ENCODE measurements at places on chromosomes 7 and 10. TPM values are rescaled to one million over a fixed set of nuclear protein-coding genes. Genes with fewer than 3 reads are reported as not detected.

GRCh38 chr7:157337316-157338149 is 729 bp downstream of the DNAJB6 start:
- H3K27me3 ChIP-seq = no peaks in the 10 kb centered on the region
- peaks cover 22% of the 10 kb centered on the region for H3K4me1 ChIP-seq
- H3K4me3 ChIP-seq = peak overlapping the region; percentile 85
- H3K36me3 ChIP-seq = no peaks in the 10 kb centered on the region
- no peak for DNase-seq
- peak overlapping the region; percentile 66 for H3K27ac ChIP-seq

Gene RPP30
- total RNA-seq = 48.0 TPM

GRCh38 chr7:93914581-93915066 is 6.9 kb upstream of the GNG11 start:
- H3K27me3 ChIP-seq = no peaks in the 10 kb centered on the region
- no peaks in the 10 kb centered on the region for H3K4me1 ChIP-seq
- DNase-seq = no peak
- H3K36me3 ChIP-seq = no peaks in the 10 kb centered on the region

GRCh38 chr7:89780291-89780690 is 374.0 kb upstream of the STEAP1 start:
- no peaks in the 10 kb centered on the region for H3K27me3 ChIP-seq
- H3K4me1 ChIP-seq = no peaks in the 10 kb centered on the region
- no peaks in the 10 kb centered on the region for H3K36me3 ChIP-seq
- no peak overlapping the region for H3K4me3 ChIP-seq
- no peak overlapping the region for H3K27ac ChIP-seq

GRCh38 chr10:60114765-60115586 is 208.6 kb upstream of the CCDC6 start:
- H3K27ac ChIP-seq = no peak overlapping the region
- DNase-seq = no peak
- no peak overlapping the region for H3K4me3 ChIP-seq
- H3K27me3 ChIP-seq = no peaks in the 10 kb centered on the region
- no peaks in the 10 kb centered on the region for H3K36me3 ChIP-seq

Gene OGA
- 87.8 TPM for total RNA-seq

Gene ZNF37A
- 15.5 TPM for total RNA-seq

Gene CCDC186
- total RNA-seq = 7.4 TPM

Gene ALDH18A1
- total RNA-seq = 121 TPM

Gene LLCFC1
- total RNA-seq = not detected

Gene OR2A5
- not detected for total RNA-seq

Gene RBP4
- total RNA-seq = 1.2 TPM

- H3K4me1 ChIP-seq = no peaks in the 10 kb centered on the region
- H3K27me3 ChIP-seq = no peaks in the 10 kb centered on the region
- no peak for DNase-seq
These were observed 12.4 kb upstream of the TCERG1L start for GRCh38 chr10:131323880-131324279.

DNA sequence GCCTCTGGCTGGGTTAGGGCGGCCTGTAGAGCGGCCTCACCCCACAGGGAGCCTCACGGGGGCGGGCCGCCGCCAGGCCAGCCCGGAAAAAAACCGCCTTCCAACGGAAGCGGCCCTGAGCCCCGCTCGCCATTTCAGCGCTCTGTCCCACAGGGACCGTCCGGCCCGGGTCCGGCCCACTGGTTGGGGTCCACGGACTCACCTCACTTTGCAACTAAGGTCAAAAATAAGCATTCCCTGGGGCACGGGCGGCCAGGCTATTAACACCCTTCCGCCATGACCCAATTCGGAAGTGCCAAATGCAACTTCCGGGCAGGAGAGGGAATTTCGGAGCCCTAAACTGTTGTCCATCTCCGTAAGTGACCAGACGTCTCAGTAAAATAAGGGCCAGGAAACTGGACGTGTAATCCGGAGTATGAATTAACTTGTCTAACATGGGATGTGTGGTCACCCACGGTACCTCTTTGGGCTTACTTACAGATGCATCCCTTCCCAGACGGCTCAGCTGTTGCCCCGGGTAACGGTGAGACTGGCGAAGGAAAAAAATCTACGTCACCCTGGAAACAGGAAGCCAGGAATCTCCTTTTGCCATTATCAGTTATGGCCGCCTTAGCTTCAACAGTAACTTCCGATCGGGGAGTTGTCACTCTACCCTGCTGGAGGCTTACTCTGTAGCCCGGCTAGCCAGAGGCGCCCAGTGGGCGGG is at the start of gene BBIP1:
Gene BBIP1, minus strand, starts transcription at position 538 of the 706 bp plus-strand sequence. CDS start 1,023 bp downstream, outside the sequence.
- H3K27ac ChIP-seq = peak within 1 kb of the TSS; percentile 96
- peak within 1 kb of the TSS; percentile 71 for H3K4me3 ChIP-seq
- H3K4me1 ChIP-seq = peaks cover 7% of the 10 kb centered on the region
- peak; percentile 99 for DNase-seq
- H3K27me3 ChIP-seq = no peaks in the 10 kb centered on the region

- H3K27me3 ChIP-seq = no peaks in the 10 kb centered on the region
- no peak for DNase-seq
- no peaks in the 10 kb centered on the region for H3K36me3 ChIP-seq
- no peak overlapping the region for H3K27ac ChIP-seq
- H3K4me1 ChIP-seq = no peaks in the 10 kb centered on the region
These were observed 509 bp upstream of the OR2F1 start for GRCh38 chr7:143954135-143954534.

Gene GRM8
- total RNA-seq = 0.33 TPM

DNA sequence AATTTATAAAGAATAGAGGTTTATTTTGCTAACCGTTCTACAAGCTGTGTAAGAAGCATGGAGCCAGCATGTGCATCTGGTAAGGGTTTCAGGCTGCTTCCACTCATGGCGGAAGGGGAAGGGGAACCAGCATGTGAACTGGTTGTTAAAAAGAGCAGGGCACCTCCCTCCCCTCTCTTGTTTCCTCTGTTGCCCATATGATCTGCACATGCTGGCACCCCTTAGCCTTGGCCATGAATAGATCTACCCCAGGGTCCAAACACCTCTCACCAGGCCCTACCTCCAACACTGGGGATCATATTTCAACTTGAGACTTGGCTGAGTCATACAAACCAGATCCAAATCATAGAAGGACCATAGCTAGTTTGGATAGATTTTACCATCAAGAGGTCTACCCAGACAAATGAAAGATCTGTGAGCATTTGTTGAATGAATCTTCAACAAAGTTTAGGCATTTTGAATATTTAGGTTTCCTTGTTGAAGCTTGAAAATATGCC is 36.0 kb upstream of the NRP1 start:
- H3K4me1 ChIP-seq = no peaks in the 10 kb centered on the region
- no peak overlapping the region for H3K27ac ChIP-seq
- H3K4me3 ChIP-seq = no peak overlapping the region

Gene ACHE
- total RNA-seq = 5.1 TPM

Gene NYAP1
- 0.15 TPM for total RNA-seq

Gene FRG2B
- not detected for total RNA-seq

Gene C10orf62
- total RNA-seq = not detected

- no peak overlapping the region for H3K27ac ChIP-seq
- H3K36me3 ChIP-seq = peaks cover 4% of the 10 kb centered on the region
- no peaks in the 10 kb centered on the region for H3K27me3 ChIP-seq
- no peak for DNase-seq
- H3K4me1 ChIP-seq = no peaks in the 10 kb centered on the region
These were observed 81.3 kb downstream of the ADAM22 start for GRCh38 chr7:88015309-88015708.

Gene FBXL13
- total RNA-seq = 0.16 TPM

Gene GPER1
- 7.7 TPM for total RNA-seq

- no peaks in the 10 kb centered on the region for H3K4me1 ChIP-seq
- H3K36me3 ChIP-seq = no peaks in the 10 kb centered on the region
- DNase-seq = no peak
These were observed 43.0 kb upstream of the SHTN1 start for GRCh38 chr10:117047947-117048346.

Gene C10orf53
- total RNA-seq = not detected

Gene RTKN2
- total RNA-seq = not detected

Gene VTI1A
- total RNA-seq = 30.1 TPM

DNA sequence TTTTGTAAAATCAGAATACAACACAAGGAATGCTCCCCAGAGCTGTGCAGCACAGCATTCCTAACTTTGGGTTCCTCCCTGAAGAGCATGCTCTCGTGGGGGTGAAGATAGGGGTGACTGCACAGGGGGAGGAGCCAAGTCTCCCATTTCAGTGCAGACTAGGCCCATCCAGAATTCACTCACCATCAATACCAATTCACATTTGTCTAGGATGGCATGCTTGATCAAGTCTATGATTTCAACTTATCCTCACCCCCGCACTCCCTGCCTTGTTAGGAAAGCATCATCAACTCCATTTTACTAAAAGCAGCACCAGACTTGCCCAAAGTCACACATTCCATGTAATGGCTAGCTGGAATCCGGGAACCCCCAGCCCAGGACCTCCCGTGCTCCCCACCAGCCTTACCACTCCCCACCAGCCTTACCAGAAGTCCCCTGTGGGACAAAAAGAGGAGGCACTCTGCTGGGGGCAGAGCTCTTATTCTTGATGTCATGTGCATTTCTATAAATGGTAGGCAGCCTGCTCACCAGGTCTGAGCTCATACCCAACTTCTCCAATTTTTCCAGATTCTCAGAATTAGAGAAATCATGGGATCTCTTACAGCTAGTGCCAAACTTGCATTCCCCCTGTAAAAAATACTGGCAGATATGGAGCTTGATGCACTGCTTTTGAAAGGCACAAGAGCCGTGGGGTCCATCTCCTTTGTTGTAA is 6.2 kb downstream of the PARP12 start:
- DNase-seq = no peak
- H3K27ac ChIP-seq = no peak overlapping the region
- H3K27me3 ChIP-seq = no peaks in the 10 kb centered on the region
- H3K4me3 ChIP-seq = no peak overlapping the region
- H3K36me3 ChIP-seq = no peaks in the 10 kb centered on the region

Gene DMBT1
- 0.13 TPM for total RNA-seq

- peaks cover 7% of the 10 kb centered on the region for H3K36me3 ChIP-seq
- DNase-seq = no peak
- 0 out of 2 replicates have a peak, but pooled peaks cover 8% of the 10 kb centered on the region for H3K4me1 ChIP-seq
- no peaks in the 10 kb centered on the region for H3K27me3 ChIP-seq
- H3K27ac ChIP-seq = no peak overlapping the region
These were observed 30.9 kb downstream of the NACAD start for GRCh38 chr7:45057878-45058277.

DNA sequence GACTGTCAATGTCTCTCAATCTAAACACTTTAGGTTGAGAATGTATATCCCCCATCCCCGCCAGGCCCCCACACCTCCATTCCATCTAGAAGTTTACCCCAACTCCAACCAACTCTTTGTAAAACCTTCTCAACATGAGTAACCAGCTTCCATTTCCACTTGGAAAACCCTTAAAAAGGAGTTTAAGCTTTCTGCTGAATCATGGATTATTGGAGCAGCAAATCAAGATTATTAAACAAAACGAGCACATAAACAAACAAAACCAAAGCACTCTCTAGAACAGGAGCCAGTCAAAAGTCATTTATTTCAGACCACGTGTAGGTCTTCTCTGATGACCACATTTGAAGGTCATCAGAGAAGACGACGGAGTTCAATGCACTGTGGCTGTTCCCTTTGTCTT is 213.5 kb downstream of the FANK1 start:
- no peak for DNase-seq
- H3K27me3 ChIP-seq = no peaks in the 10 kb centered on the region
- H3K4me1 ChIP-seq = no peaks in the 10 kb centered on the region
- H3K36me3 ChIP-seq = no peaks in the 10 kb centered on the region
- H3K27ac ChIP-seq = no peak overlapping the region
- H3K4me3 ChIP-seq = no peak overlapping the region

- no peaks in the 10 kb centered on the region for H3K36me3 ChIP-seq
- H3K4me3 ChIP-seq = no peak overlapping the region
- peaks cover 24% of the 10 kb centered on the region for H3K27me3 ChIP-seq
- no peak for DNase-seq
- H3K27ac ChIP-seq = no peak overlapping the region
- no peaks in the 10 kb centered on the region for H3K4me1 ChIP-seq
These were observed 5.7 kb downstream of the DLX5 start for GRCh38 chr7:97018791-97019531.

GRCh38 chr10:119183664-119184412 is 5.2 kb upstream of the PRDX3 start:
- H3K4me1 ChIP-seq = peaks cover 4% of the 10 kb centered on the region
- H3K27me3 ChIP-seq = no peaks in the 10 kb centered on the region
- DNase-seq = no peak
- H3K4me3 ChIP-seq = no peak overlapping the region
- H3K36me3 ChIP-seq = no peaks in the 10 kb centered on the region
- H3K27ac ChIP-seq = no peak overlapping the region

Gene CALHM3
- total RNA-seq = 0.16 TPM

- no peak for DNase-seq
- H3K4me3 ChIP-seq = no peak overlapping the region
- H3K36me3 ChIP-seq = no peaks in the 10 kb centered on the region
- H3K27me3 ChIP-seq = no peaks in the 10 kb centered on the region
- H3K4me1 ChIP-seq = peaks cover 48% of the 10 kb centered on the region
These were observed 172.5 kb downstream of the BUB3 start for GRCh38 chr10:123326674-123327073.

DNA sequence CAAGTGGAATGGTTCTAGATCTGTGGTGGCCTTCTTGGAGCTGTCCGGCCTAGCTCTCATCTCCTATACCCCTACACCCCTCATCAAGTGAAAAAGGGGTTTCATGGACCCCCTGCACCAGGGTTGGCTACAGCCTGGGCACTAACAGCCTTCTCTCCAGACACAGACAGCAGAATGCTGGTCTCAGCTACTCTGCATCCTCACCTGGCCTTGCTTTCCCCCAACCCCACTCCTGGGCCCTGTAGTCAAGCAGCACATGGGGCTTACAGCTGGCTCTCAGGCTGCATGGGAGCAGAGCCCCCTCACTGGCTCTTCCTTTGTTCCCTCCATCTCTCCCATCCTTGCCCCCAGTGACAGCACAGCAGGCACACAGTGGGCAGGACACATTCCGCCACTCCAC is 20.8 kb upstream of the TMEM273 start:
- H3K4me3 ChIP-seq = no peak overlapping the region
- H3K36me3 ChIP-seq = no peaks in the 10 kb centered on the region
- H3K27me3 ChIP-seq = no peaks in the 10 kb centered on the region
- no peak overlapping the region for H3K27ac ChIP-seq

DNA sequence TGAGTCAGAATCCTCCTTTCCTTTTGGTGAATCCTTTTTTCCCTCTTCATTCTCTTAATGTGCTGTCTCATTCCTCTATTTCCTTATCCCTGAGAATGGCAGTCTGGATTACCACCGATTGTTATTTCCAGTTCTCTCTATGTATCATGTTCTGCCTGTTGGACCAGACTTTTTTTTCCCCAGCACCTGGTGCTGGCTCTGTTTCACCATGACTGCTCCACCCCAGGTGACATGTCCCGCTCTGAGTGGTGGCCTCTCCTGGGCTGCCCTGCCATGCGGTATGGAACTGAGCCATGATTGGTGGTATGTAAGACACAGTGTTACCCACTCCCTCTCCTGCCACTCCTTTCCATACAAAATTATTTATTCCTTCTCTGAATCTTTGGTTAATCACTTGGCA is 399.9 kb downstream of the GATA3 start:
- H3K4me3 ChIP-seq = no peak overlapping the region
- H3K36me3 ChIP-seq = no peaks in the 10 kb centered on the region
- no peak for DNase-seq
- H3K27me3 ChIP-seq = no peaks in the 10 kb centered on the region
- H3K4me1 ChIP-seq = no peaks in the 10 kb centered on the region
- H3K27ac ChIP-seq = no peak overlapping the region

All from GM12878 (cell line).